ENCODE measurements at places on chromosomes 11 and 22.

DNA sequence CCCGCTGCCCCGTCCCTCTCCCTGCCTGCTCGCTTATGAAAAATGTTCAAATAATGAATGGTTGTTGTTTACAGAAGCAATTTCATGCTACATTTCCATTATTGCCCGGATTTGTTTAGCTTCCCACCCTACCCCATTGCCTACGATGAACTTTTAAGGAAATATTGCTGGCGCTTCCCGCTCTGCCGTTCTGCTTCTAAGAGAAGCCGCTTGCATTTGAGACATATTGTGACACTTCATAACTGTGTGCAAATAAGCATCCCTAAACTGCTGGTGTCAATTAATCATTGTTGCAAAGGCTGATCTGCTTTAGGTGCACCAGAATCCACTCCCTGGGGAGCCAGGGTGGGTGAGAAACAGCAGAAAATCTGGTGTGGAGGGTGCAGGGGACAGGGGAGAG, 52.3 kb upstream of the LMO1 start:
- no peak for DNase-seq

DNA sequence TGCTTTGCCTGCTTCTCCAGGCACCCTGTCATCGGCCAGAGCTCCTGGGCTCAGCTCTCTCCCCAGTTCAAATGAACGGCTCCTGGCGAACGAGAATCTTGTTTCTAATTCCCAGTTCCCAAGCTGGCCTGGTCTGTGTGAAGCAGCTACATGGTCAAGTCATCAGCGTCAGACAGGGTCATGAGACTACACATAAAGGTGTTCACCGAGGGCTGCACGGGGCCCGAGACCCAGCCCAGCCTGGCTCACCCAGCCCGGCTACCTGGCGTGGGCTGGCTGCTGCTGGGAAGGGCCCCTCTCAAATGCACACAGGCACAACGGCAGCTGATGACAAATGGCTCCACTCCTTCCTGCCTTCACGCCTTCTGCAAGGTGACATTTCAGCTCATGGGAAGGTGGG, 14.6 kb upstream of the CELSR1 start:
- no peak for DNase-seq

DNA sequence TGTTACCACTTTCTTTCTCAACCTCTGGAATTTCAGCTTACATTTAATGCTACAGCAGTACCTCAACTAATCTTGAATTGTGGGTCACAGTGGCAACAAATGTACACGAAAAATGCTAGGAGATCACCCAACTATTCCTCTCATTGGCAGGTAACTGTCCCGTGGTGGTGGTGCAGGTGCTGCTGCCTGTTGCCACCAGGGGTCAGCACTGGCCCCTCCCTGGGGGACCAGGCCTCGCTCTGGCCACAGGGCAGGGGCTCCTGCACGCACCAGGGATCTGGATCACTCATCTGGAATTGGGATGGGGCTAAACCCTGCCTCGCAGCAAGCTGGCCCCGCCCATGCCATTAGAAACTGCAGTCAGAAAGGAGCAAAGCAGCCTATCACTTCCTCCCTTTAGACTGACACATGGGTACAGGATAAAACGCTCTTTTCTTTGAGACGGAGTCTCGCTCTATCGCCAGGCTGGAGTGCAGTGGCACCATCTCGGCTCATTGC, 6.9 kb upstream of the POLDIP3 start:
- no peak for DNase-seq

DNA sequence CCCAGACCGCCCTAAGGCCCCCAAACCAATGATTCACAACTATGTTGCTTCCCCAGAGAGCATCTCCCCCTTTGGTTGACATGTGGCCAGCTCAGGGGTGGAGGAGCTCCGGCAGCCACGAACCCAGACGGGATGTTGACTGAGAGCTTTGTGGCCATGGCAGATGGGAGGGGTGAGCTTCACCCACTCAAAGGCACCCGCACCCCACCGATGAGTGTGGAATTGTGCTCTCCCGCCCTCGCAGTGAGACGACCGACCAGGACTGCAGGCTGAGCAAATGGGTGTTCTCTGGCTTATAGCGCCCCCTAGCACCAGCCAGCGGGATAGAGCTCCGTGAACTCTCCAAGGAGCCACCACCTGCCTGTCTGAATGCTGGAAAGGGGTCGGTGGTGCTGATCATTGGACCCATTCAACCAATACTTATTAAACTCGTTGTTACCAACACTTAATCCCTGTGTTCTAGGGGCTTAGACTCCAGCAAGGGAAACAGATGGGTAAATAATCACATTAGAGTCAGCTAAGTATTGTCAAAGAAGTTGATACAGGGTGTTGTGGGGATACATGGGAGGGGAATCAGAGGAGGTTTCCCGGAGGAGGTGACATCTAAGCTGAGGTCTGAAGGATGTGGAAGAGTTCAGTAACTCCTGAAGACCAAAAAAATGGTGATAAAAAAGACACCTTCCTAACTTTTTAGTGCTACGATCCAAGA, 4.5 kb upstream of the TIMP3 start:
- peak; percentile 56 for DNase-seq

GRCh38 chr11:134654161-134654915, 242.3 kb upstream of the B3GAT1 start:
- DNase-seq, result no peak

DNA sequence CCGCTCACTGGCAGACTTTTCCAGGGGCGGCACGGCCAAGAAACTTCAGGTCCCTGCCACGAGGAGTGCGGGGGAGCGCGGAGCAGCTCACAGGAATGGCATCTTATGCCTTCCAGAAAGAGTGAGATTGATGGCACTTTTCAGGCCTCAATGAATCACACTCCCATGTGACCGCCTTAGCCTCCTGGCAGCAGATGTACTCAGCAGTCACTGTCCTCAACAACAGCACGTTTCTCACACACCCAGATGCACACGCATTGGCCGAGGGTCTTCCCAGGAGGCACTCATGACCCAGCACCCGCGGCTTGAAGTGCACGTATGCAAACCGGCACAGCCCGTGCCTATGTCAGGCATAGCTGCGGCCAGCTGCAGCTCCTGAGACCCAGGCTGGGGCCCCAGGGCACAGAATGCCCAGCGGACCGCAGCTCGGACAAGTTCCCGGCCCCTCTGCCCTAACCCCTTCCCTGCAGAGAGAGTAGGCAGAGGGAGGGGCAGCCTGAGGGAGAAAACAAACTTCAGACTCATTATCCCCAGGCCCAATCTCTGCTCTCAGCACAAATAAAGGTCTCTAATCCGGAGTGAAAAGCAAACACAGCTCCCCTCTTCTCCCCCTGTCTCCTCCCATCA, 48.3 kb downstream of the RPUSD4 start:
- no peak for DNase-seq

DNA sequence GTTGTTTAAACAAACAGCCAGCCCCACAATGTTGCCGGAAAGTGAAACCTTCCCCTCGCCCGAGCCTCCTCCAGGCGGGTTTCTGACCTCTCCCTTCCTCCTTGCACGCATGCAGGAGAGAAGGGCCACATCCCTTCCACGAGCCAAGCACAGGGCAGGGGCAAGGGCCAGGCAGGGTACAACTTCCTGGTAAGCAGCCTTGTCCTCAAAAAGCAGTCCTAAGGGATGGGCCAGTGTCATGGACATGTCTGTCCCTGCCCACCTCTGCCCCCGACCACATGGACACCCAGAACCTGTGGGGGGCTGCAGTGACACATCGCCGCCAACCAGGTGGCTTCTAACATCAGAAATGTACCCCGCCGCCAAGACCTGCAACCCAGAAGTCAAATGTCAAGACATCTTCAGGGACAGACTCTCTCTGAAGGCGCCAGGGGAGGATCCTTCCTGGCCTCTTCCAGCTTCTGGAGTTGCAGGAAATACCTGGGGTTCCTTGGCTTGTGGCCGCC, 145.3 kb downstream of the CRYBB2 start:
- DNase-seq, result peak; percentile 48

DNA sequence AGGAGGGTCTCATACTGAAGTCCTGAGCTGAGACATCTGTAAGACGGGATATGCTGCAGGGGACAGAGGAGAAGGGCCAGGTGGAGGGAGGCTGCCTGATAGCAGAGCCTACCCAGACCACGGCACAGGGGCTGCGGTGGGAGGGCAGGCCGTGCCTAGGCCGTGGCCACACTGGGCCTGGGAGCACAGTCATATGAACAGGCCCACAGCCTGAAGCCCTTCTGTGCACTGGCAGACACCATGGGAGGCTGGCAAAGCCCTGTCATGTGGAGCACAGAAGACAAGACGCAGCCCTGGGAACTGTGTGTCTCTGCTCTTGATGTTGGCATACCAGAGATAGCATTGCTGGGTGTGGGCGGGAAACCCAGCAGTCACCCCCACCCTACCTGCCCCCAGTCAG, 3.3 kb downstream of the SPATA19 start:
- DNase-seq, result no peak

- no peak for DNase-seq
Observed at GRCh38 chr11:78996007-78996406, 421.3 kb upstream of the NARS2 start.

DNA sequence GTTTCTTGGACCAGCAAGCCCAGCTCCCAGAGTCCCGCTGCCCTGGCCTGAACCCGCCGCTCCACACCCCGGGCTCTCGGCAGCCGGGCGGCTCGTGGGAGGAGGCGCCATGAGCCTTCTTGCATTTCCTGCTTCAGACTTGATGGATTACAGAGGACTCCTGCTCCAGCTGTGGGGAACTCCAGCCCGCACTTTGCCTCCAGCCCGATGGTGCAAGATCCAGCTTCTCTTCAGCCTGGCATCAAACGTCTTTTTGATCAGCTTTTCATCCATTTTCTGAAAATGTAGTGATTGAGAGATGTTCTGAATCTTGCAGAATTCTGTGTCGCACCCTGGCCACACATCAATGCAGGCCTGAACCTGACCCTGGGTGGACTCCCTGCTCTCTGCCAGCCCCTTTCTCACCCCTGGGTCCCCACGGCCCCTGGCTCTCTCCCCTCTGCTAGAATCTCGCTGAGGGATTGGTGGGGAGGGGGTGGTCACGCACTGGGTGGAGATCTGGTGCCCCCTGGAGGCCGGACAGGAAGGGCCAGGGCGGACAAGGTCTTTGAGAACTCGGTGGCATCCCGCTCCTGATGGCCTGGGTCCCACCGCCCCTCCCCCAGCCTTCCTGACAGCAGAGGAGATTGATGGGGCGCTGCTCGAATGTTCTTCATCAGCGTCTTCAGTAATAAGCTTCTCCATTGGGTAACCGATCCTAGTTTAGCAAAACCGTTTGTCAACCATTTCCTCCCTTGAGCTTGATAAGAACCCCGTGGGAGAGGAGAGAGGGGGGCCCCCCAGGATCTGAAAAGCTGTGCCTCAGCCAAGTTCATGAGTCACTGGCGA, 12.1 kb upstream of the NFAM1 start:
- peak; percentile 92 for DNase-seq

- no peak for DNase-seq
Observed at GRCh38 chr22:30279932-30280331, 9.4 kb downstream of the CASTOR1 start.

- DNase-seq, result no peak
Observed at GRCh38 chr11:102429226-102429625, 23.3 kb downstream of the TMEM123 start.

GRCh38 chr22:42978453-42979103, 36.4 kb downstream of the PACSIN2 start:
- no peak for DNase-seq

GRCh38 chr11:128868841-128869671, 2.0 kb upstream of the KCNJ1 start:
- DNase-seq, result peak; percentile 7

- DNase-seq, result no peak
Observed at GRCh38 chr11:113308601-113309000, 5.8 kb upstream of the TTC12 start.

DNA sequence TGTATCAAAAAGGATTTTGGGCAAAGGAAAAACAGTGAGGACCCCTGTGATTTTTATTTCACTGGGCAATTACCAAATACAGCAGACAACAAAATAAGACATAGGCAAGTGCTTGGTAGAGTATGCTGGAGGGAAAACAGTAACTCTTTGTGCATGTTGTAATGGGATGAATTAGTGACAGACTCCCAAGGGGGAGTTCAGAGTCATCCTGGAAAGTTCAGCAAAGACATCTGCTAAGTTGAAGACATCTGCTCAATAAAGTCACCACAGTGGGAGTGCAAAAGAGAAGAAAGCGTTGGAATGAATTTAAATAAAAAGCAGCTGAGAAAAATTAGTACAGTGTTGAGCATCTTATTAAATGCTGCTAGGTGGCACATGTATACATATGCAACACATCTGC, 378.8 kb upstream of the ISX start:
- DNase-seq, result no peak

DNA sequence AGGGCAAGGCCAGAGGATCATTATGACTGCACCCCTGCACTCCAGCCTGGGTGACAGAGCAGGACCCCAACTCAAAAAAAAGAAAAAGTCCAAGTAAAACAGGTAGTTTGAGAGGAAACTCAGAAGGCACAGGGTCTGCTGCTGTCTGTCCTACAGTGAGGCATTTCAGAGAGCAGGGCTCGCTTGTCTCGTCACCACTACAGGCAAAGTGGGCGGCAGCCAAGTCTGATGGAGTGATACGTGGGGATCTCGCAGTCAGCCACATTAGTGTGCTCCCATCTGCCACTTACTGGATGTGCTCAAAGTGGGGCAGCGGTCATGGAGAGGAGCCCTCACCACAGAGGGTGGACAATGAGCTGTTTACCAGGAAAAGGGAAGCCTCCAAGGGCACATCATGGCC, 42.1 kb downstream of the PI4KA start:
- no peak for DNase-seq

DNA sequence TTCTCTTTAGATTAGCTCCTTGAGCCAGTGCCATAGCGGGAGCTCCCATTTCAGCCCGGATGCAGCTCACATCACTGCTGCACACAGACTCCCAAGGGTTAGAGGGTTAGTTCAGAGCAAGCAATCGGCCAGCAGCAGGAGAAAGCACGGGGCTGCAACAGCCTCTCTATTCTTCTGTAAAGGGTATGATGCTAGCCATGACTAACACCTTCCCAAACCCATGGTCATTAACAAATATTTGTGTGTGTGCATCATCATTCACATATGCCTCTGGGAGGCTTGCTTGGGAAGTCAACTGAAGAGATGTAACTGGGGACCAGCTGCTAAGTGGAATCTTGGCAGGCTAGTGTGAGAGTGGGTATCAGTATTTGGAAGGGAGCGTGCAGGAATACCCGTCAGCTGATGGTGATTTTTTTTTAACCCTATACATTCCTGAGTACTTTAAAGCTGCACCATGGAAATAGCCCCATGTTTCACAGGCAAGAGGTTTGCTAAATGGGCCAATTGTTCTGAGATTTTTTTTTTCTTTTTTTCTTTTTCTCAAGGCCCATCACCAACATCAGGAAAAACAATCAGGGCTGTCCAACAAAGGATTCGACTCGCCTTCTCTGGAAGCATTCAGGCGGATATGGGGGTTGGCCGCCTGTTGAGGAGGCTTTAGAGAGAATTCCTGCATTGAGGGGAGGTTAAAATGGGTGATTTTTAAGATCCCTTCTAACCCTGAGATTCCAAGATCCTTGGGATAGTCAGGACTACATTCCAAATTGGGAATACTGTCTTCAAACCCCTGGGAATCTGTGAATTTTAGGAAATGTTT, 33.2 kb upstream of the CCDC89 start:
- no peak for DNase-seq
